ENCODE measurements at places on chromosomes 5 and 9.

DNA sequence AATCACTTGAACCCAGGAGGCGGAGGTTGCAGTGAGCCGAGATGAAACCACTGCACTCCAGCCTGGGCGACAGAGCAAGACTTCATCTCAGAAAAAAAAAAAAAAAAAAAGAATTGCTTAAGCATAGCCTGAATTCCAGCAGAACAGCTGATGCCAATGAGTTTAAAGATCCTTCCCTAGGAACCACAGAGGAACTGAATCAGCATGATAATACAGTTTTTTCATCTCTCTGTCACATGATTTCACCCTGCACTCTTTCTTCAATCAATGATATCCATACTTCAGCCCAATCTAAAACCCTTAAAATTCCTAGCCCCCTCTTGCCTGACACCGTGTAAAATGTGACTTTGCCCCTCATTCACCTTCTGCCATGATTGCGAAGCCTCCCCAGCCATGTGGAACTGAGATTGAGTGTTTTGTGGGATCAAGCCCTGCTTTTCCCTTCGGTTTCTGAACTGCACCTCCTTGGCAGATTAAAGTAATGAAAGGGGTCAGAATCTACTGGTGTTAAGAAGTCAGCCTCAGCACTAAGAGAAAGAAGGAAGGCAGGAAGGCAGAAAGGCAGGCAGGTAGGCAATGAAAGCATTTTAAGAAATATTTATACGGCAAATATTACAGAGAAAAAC is 20.9 kb upstream of the DMXL1 start:
- DNase-seq = no peak

DNA sequence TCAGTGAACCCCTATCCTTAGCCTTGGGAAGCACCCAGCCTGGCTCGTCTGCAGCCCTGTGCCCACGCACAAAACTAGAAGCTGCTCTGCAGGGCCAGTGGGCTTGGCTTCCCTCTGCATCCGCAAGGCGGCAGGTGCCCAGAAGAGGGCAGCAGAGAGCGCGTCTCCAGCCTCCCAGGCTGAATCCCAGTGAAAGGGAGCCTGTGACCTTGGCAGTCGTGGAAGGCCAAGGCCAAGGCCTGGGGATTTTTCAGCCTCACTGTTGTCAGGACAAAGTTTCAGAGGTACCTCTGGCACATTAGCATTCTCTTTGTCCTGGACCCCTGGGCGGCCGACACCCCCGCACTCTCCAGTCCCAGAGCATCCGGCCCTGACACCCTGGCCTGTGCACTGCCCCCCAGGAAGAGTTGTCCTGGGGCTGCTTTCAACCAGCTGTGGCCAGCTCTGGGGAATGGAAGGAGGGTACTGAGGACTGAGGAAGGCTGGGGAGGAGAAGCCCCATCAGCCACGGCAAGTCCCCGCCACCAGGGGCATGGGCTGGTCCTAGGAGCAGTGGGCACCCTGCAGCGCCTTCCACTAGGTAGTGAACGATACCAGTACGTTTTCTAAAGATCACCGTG is 63.6 kb upstream of the IL17B start:
- no peak for DNase-seq

DNA sequence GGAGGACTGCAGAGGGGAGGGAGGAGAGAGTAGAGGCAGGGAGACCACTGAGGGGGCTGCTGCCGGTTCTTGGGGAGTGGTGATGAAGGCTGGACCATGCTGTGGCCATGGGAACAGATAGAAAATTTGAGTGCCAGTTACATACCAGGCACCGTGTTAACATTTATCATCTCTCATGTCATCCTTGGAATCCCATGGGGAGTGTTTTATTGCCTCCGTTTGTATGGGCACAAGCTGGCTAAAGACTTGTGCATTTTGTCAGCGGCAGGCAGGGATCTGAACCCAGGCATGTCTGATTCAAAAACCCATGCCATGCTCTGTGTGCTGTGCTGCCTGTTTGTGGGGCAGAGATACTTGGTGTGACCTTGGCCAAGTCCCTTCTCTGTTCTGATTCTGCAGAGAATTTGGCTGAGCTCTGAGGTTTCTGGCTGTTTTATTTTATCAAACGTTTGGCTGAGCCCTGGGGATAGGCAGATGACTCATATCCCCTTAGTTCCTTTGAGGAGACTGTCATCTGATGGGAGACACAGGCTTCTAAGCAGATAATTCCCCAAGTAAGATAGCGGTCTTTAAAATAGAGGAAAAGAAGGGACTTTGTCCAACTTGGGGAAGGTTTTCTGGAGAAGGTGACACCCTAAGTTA is 22.2 kb downstream of the COL27A1 start:
- no peak for DNase-seq

DNA sequence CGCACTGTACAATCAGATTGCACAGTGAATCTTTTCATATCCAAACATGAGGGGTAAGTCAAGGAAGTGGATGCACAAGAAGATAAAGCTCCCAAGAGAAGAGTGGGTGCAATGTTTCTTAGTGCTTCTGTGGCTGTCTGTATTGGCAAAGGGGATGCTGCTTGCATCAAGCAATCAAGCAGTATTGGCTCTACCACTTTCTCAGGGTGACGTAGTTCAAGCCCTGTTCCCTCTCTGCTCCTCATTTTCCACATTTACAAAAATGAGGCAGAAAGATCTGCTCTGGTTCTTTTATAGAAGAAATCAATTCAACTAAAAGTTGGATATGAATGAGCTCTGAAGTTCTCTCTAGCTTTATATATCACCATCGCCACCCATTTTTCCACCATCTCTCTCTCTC is 2.3 kb downstream of the TNFSF8 start:
- DNase-seq = no peak

DNA sequence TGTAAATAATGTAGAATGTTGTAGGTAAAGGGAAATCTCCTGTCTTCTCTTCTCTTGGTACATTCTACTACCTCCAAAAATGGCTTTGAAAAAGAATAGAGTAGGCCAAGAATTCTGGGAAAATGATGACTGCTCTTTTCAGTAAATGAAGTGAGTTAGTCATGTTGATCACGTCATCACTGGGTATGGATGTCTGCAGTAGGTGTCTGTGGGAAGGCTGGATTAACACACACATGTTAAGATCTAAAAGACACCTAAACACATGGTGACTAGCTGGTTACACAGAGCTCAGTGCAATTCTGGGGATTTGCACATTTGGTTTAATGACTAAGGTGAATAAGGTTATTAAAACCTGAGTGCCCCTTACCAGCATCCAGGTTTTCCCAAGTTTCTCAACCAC is 161.5 kb downstream of the CEP120 start:
- DNase-seq = no peak

DNA sequence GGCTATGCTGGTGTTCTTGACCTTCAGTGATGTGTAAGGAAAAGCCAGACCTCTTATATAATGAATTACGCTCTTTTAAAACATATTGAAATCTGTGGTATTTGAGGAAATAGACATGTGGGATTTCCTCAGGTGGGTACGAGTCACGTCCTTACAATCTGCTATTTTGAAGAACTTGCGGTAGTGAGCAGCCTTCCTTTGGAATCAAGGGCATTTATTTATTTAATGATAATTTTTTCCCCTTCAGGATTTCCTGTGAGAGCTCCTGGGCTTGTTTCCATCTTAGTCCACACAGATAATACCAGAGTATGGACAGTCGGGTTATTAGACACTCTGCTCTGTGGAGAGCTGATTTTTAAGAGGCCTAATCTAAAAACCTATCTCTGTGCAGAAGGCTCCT is 167.9 kb downstream of the ARHGEF28 start:
- no peak for DNase-seq

GRCh38 chr5:5188376-5189050 is 48.4 kb downstream of the ADAMTS16 start:
- DNase-seq = no peak

GRCh38 chr9:134192311-134192950 is 28.1 kb upstream of the RNU6ATAC start:
- no peak for DNase-seq

GRCh38 chr5:95184924-95185323 is 100.0 kb downstream of the MCTP1 start:
- no peak for DNase-seq

- DNase-seq = no peak
Measured at GRCh38 chr5:30838936-30839496, 354.5 kb upstream of the CDH6 start.

DNA sequence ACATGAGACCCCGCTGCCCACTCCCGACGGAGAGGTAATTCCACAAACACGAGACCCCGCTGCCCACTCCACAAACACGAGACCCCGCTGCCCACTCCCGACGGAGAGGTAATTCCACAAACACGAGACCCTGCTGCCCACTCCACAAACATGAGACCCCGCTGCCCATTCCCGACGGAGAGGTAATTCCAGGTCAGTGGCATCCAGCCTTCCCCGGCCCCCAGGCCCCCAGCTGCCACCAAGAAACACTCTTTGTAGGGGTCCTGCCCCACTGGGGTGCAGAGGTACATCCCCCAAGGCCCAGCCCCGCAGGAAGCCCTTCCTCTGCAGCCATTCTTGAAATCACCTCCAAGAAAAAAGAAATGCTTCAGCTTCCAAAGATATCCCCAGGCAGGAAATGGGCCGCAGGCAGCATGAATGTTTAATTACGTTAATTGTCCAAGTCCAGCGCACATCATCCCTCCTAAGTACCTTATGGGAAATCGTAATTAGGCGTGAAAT is 115.9 kb downstream of the ADAMTS2 start:
- DNase-seq = no peak

- no peak for DNase-seq
Measured at GRCh38 chr5:171418316-171418981, 998 bp upstream of the FGF18 start.

GRCh38 chr9:16901590-16901989 is 31.1 kb upstream of the BNC2 start:
- DNase-seq = no peak

DNA sequence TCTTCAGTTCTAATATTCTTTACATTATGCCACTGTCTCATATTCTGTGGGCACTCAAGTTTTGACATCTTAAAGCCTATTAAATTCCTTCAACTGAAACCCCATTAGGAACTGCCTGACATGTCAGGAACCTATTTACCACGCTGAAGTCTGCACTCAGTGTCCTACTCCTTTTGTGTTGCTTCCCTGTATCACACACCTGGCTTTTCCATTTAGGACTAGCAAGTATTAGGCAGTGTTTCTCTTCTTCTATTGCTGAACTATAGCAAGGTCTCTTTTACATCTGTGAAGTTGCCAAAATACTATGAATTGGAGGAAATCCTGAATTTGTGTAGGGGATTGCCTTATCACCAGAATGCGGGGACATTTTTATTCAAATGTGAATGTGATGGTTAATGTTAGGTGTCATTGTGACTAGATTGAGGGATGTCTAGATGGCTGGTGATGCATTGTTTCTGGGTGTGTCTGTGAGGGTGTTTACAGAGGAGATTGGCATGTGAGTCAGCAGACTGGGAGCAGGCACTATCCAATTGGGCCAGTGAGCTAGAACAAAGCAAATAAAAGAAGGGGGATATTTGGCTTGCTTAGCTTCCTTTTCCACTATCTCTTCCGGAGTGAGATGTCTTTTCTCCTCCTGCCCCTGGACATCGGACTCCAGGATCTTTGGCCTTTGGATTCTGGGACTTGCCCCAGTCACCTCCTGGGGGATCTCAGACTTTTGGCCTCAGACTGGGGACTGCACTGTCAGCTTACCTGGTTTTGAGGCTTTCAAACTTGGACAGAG is 21.2 kb upstream of the VCAN start:
- no peak for DNase-seq

- no peak for DNase-seq
Measured at GRCh38 chr5:80216096-80216495, 39.8 kb downstream of the SERINC5 start.

GRCh38 chr9:72996114-72996513 is 43.3 kb upstream of the ALDH1A1 start:
- no peak for DNase-seq
